ENCODE measurements at places on chromosomes 1 and 21.
A peak's percentile ranks its signal among the peaks of the same experiment; 100 is the strongest.

- no peak for DNase-seq
These were observed 83.9 kb downstream of the SMYD2 start for GRCh38 chr1:214364786-214365295.

GRCh38 chr1:48291421-48291820, 68.9 kb downstream of the SLC5A9 start:
- DNase-seq, result no peak

DNA sequence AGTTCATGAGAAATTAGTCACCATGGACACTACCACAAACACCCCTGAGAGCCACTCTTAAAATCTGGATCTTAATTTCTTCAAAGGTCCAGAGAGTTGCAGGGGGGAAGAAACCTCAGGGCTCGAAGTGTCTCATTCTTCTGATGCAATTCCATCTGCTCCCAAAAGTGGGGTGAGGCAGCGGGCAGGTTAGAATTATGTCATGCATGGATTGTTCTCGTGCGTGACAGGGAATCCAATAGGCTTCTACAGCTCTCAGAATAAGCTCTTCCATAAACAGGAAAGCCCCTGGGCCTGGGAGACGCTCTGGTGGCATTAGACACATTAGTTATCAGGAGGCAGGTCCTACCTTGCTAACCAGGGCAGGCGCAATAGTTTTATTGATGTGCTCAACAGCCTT, 8.4 kb downstream of the ENO1 start:
- no peak for DNase-seq

GRCh38 chr1:178644308-178645120, 80.5 kb upstream of the RALGPS2 start:
- DNase-seq, result no peak

DNA sequence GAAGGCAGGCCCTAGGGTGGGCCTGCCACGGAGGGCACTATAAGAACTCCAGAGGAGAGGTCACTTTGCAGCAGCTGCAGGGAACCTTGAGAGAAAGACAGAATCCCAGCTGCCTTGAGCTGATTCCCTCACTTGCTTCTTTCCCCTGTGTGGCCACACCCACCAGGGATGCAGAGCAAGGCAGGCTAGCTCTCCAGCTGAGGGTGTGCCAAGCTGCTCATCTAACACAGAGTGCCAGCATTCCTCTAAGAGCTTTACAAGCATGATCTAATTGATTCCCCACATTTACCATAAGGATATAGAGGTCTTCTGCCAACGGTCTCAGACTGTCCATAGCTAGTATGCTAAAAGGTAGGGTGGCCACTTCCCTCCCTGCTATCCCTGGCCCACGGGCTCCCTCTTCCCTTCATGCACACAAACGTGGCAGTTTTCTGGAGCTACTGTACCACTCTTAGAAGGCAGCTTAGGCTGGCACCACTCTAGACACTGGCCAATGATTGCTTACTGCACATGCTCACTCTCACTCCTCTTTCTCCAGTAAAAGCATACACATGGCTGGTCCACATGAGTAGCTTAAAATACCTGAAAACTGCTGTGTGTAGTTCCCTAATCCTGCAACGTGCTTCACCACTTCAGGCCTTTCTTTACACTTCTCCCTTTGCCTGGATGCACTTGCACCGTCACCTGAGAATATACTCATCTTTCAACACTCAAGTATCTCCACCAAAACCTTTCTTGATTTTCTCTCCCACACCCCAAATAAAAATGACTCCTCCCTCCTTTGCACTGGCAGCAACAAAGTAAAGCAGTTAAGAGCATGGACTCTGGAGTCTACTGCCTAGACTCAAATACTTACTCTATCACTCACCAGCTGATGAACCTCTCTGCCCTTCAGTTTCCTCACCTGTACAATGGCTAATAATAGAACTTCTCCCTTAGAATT, 57.7 kb downstream of the DMAP1 start:
- no peak for DNase-seq

GRCh38 chr1:54804471-54805132, 3.5 kb upstream of the TTC22 start:
- DNase-seq, result no peak

DNA sequence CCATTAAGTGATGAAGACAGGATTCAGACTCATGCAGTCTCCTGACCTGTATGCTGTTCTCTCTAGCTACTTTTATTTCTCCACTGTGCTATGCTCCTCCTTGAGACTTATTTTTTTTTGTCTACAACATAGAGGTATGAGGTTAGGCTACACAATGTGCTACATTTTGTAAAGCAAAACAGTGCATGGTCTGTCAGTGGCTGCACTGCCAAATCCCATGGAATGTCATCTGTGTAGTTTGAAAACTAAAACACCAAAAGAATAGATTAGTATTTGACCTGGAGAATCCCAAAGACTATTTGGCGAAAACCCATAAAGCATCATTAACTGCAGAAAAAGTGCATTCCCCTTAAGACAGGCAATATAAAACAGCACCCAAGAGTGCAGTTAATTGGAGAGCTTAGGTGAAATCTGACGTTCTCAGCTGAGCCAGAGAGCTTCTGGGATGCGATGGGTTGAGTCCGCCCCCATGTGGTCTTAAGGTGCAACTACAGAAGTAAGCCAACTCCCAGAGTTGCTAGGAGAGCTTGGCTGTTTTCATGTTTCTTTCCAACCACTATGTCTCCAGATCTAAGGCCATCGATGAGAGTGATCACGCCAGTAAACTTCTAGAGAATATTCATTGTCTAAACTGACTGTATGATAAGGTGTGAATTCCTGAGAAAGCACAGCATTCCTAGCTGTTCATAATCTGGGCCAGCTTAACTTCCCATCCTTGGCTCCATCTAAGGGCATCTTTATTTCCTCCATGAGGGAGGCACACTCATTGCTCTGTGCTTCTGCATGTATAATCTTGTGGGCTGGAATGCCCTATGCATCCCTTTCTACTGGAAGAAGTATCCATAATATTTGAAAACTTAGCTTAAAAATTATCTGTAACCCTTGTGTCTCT, 20.7 kb upstream of the CYP2J2 start:
- peak; percentile 71 for DNase-seq

GRCh38 chr1:44464361-44464760, 59.3 kb downstream of the RNF220 start:
- no peak for DNase-seq

DNA sequence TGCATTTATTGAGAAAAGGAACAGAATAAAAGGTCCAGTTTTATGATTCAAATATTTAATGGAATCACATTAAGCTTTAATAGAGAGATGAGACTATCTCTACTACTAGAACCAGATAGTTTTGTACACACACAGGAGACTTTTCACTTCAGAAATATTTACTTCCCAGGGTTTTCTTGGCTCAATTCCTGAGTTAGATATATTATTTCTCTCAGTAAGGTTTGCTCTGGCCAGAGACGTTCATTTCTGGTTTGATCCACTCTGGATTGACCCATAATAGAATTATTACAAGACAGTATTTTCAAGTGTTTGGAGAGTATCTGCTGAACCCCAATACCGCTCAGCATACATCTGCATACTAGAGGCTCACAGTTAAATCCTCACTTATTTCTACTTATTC, 1.3 kb upstream of the RCOR3 start:
- no peak for DNase-seq

DNA sequence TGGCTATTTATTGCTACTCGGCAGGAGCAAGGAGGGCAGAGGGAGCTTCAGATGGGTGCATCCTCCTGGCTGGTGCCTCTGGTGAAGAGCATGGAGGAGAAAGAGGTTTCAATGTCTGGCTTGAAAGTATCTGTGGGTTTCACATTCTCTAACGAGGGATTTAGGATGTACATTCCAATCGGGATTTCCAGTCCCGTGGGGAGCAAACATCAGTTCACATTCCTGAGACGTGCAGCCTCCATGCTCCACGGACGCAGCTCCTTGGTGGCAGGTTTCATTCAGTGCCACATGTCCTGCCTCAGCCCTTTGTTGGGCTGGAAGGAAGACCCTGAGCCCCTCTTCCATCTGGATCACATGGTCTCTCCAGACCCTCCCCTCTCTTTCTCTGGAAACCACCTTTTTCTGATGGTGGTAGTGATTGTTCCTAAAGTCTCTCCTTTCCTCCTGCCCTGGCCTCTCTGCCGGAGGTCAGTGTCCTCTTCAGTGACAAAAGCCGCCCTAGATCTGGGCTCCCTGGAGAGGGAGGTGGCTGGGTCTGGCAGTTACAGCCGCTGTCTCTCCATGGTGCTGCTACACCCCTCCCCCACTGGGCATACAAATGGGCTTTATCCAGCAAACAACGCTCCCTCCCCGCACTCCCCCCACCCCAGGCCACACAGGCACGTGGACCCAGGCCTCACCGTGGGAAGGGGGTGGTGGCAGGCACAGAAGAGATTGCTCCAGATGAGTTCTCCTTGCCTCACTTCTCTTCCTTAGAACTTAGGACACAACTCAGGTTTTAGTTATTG, 826 bp upstream of the CA14 start:
- DNase-seq, result no peak

DNA sequence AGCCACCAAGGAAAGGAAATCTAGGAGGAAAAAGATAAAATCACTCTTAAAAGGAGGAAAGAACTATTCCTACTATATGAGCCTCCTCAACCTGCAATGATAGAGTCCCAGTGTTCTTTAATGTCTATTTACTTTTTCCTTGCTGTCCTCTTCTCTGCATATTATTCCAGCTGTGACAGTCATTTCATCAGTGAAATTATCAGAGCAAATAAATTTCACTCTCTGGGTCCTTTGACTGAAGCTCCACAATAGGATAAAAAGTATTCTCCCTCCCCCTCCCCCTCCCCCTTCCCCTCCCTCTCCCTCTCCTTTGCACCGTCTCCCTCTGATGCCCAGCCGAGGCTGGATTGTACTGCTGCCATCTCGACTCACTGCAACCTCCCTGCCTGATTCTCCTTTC, 107.5 kb upstream of the DPT start:
- DNase-seq, result no peak

- no peak for DNase-seq
These were observed 97.5 kb upstream of the EDN2 start for GRCh38 chr1:41582004-41582325.

GRCh38 chr1:44924835-44925464, 61.4 kb downstream of the EIF2B3 start:
- peak; percentile 22 for DNase-seq

DNA sequence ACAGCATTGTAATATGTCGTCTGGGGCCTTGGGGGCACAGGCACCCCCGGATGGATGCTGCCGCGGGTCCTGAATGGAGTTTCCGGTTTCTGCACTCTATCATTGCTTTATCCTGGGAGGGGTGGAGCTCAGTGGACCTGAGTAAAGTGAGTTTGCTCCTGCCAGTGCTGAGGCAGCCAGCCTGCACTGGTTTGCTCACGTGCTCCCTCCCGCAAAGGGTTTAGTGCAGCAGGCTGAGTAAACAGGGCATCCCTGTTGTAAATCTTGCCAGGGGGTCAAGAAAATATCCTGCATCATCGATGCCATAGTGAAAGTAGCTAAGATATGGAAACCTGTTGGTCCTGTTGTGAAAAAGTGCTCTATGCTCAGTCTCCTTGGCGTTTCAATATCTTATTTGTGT, 85.6 kb upstream of the BRINP3 start:
- DNase-seq, result no peak

DNA sequence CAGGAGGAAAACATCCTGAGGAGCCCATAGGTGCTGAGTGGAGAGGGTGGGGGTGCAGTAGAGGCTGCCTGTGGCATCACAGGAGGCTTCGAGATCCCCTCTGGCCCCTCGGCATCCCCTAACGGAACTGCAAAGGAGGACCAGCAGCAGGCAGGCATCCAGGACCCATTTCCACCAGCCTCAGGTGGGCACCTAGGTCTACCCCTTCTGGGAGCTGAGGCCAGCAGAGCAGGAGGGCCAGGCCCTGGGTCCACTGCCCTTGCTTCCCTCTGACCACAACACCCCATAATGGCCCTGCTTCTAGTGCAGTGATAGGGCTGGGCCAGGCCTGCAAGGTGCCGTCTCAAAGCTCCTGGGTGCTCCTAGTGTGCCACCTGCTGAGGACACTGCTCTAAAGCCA, 723.0 kb downstream of the PTPRU start:
- DNase-seq, result no peak

DNA sequence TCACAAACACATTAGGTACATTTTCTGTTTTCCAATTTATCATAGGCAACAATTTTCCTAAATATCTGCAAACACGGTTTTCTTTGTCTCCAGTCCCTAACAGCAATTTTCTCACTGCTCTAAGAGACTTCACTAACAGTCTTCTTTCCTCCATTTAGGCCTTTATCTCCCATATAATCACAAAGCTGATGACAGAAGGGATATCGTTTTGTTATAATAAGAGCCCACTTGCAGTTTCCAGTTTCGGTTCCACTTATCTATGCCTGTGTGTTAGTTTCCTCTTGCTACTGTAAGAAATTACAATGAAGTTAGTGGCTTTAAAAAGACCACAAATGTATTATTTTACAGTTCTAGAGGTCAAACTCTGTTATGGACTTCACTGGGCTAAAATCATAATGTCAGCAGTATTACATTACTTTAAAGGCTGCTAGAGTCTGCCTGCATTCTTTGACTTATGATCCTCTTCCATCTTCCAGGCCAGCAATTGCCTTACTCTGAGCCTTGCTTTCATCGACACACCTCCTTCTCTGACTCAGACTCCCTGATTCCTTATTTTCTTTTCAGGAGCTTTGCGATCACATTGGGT, 549.3 kb downstream of the NCAM2 start:
- DNase-seq, result no peak

GRCh38 chr21:25487046-25487594, 120.2 kb downstream of the MRPL39 start:
- no peak for DNase-seq

DNA sequence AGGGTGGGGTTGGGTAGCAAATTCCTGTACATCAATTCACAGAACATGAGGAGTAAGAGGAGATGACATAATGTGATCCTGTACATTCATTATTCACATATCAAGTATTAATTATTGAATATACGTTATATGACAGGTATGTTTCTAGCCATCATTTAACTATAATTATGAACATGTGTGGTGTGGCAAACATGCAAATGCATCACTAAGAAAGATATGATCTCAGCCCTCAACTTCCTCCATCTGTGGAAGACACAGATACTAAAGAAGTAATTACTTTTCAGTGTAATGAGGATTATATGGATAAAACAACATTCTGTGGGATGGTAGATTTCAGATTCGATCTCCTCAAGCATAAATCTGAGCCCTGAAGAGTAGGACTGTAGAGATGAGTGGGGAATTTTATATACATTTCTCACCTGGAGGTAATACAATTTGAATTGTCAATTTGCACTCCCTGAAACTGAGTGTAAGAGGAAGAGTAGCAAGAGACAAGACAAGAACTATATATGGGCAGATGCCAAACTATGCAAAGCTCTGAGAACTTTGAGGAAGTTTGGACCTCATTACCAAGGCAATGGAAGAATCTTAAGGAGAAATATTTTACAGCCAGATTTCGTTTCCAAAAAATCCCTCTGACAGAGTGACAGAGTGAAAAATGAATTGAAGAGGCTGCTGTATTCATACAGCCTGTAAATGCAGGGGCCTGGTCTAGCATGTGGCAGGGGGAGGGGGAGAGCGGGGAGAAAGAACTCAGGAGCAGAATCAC, 275.5 kb downstream of the TPR start:
- no peak for DNase-seq

All from activated CD8-positive, alpha-beta T cell treated with anti-CD3 and anti-CD28 coated beads, Interleukin-2, amount 10 ng/mL, durations not matched to agents 7 days and 5 days (primary cell).